Stimulated activated CD8-positive, alpha-beta memory T cell treated with anti-CD3 and anti-CD28 coated beads, Interleukin-4, amount 100 ng/mL, for 1 hour (primary cell): ENCODE measurements at places on chromosomes 4 and X.

DNA sequence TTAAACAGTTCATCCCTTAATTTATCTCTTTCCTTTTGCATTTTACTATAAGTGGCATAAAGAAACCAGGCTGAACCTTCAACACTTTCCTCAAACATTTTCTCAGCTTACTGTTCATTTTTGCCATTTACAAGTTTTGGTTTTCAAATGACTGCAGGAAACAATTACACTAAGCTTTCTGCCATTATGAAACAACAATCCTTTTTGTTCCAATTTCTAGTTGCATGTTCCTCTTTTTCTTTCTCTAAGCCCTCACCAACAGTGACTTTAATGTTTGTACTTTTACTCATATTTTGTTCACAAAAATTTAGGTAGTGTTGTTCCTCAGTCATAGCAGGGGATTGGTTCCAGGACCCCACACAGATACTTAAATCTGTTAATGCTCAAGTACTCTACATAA is 1526.1 kb downstream of the STIM2 start:
- no peak for DNase-seq

- no peak for DNase-seq
Measured at GRCh38 chrX:150569155-150569477, 695 bp downstream of the MTM1 start.

GRCh38 chr4:147332091-147332490 is 148.8 kb upstream of the EDNRA start:
- no peak for DNase-seq

DNA sequence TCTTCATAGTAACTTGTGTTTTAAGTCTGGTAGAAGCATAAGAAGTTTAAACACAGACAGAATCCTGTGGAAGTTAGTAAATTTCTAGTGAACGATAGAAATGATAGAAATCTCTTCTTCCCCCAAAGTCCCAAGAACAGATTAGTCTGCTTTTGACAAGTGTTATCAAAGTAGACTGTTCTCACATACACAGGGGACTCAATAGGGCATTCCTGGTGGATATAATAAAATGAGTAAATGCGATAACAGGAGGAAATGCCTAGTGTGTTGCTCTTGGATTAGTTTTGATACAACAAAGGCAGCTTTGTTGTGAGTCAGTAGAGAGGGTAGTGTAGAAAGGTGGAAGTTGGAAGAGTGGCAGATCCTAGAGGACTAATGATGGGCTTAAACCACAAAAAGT is 43.5 kb downstream of the CLCN3 start:
- DNase-seq: no peak

- DNase-seq: no peak
Measured at GRCh38 chr4:157521906-157522305, 301.4 kb downstream of the GRIA2 start.

- DNase-seq: no peak
Measured at GRCh38 chr4:78061939-78062570, 4.9 kb downstream of the FRAS1 start.

GRCh38 chrX:4547213-4547836 is 833.9 kb upstream of the PRKX start:
- peak; percentile 0 for DNase-seq

DNA sequence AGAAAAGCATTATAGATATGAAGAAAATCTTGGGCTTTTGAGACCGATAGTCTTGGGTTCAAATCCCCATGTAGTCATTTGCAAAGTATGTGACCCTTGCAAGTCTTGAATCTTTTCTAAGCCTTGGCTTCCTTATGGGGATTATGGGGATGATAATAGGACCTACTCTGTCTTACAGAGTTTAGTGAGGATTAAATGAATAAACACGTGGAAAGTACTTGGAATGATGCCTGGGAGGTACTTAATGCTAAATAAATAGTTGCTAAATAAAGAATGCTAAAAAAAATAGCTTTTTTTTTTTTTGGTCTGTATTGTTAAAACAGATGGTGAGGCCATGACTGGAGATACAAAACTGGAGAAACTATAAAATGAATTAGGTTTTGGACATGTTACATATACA is 292.7 kb downstream of the GPAT3 start:
- DNase-seq: no peak

DNA sequence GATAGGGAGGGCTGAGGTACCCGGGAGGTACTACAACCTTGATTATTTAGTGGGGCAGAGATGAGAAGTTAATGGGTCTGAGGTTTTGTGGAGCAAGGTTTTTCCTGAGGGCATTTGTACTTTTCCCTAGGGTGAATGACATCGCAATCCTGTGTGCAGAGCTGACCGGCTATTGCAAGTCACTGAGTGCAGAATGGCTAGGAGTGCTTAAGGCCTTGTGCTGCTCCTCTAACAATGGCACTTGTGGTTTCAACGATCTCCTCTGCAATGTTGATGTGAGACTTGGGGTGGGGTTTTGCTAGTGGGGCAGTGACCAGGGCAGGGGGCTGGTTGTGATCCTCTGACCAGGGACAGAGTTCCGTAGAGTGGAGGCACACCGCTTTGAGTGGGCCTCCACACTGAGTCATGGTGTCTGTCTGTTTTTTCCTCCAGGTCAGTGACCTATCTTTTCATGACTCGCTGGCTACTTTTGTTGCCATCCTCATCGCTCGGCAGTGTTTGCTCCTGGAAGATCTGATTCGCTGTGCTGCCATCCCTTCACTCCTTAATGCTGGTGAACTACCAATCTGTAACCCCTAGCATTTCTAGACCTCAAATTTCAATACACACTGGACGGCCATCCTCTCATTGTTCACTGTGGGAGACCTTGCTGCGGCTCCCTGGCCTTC is 9.9 kb downstream of the MED12 start:
- DNase-seq: no peak

DNA sequence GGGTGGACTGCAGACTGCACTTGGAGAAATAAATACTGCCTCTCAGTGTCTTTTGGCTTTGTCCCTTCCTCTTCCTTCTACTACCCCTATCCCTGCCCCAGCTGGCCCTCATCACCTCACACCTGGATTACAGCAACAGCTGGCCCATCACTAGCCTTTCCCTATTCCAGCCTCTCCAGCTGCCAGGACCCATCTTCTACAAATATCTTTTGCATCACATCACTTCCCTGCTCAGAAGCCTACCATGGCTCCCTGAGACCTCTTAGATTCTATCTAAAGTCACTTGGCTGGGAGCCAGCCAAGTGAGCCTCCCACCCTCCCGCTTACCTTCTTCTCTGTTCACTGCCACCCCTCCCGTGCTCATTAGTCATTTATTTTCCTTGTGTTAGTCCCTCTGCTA is 66.8 kb downstream of the TSC22D3 start:
- DNase-seq: no peak

GRCh38 chr4:22911285-22911684 is 218.5 kb downstream of the GBA3 start:
- DNase-seq: no peak
